ENCODE measurements at places on chromosomes 1 and 21.
A peak's percentile ranks its signal among the peaks of the same experiment; 100 is the strongest.

GRCh38 chr1:12556368-12556930, 61.6 kb downstream of the DHRS3 start:
- no peak for DNase-seq

GRCh38 chr1:43934101-43934985, 742 bp downstream of the ARTN start:
- DNase-seq = peak; percentile 63

- no peak for DNase-seq
Measured at GRCh38 chr1:229874136-229874535, 192.9 kb upstream of the GALNT2 start.

GRCh38 chr1:234544087-234544579, 65.2 kb upstream of the TARBP1 start:
- DNase-seq = peak; percentile 43

DNA sequence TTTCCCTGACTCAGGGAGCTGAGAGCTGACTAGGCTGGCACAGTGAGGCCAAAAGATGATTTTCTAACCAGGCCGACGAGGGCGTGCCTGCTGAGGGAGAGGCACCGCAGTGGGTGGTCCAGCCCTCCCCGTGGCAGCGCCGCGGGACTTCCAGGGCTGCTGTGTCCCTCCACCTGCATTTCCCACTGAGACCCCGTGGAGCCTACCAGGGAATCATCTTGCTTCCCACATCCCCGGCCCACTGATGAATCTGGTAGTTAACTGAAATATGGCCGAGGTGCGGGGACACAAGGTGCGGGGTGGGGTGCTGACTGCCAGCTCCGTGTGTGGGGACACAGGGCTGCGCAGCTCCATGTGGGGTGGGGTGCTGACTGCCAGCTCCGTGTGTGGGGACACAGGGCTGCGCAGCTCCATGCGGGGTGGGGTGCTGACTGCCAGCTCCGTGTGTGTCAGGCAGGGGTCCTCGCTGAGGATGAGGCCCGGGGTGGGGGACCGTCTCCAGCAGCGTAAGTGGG, 10.4 kb downstream of the WRAP73 start:
- no peak for DNase-seq

DNA sequence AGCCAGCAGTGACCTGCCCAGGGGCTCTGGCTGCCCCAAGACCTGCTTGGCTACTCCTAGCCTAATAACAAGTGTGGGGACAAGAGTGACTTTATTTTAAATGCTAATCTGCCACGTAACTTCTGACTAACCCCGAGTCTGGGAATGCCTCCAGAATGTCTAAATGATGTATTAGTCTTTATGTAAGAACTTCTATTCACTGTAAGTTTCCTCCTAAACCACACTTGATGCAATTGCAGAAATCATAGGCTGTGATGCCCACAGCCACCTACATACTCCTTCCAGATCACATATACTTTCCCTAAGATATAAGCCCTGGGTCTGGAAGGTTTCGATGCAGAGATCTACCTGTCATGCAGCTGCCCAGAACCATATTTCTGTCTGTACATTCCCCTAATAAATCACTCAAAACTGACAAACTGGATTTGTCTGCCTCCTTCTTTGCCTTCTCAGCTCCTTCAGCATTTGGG, 5.9 kb upstream of the VPS45 start:
- no peak for DNase-seq

GRCh38 chr1:217281332-217281731, 349.6 kb downstream of the GPATCH2 start:
- DNase-seq = no peak

DNA sequence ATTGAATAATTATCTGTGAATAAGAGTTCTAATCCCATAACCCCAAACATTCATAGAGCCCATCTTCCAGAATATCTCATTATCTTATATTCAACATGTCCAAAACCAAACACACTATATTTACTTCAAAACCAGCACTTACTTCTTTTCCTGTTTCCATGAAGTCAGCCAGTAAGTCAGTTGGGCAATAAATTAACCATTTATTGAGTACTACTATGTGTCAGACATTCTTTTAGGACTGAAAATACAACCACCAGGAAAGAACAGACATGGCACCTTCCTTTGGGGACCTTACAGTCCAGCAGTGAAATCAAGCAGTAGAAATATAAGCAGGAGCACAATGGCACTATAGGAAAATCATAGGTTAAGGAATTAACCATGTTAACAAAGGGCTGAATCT, 8.8 kb downstream of the AK5 start:
- DNase-seq = no peak

GRCh38 chr1:156214024-156214748, 1.4 kb downstream of the PMF1 start:
- no peak for DNase-seq

GRCh38 chr1:183604815-183605214, 14.6 kb upstream of the NCF2 start:
- DNase-seq = no peak

- DNase-seq = no peak
Measured at GRCh38 chr1:11301601-11302000, 28.6 kb downstream of the UBIAD1 start.

DNA sequence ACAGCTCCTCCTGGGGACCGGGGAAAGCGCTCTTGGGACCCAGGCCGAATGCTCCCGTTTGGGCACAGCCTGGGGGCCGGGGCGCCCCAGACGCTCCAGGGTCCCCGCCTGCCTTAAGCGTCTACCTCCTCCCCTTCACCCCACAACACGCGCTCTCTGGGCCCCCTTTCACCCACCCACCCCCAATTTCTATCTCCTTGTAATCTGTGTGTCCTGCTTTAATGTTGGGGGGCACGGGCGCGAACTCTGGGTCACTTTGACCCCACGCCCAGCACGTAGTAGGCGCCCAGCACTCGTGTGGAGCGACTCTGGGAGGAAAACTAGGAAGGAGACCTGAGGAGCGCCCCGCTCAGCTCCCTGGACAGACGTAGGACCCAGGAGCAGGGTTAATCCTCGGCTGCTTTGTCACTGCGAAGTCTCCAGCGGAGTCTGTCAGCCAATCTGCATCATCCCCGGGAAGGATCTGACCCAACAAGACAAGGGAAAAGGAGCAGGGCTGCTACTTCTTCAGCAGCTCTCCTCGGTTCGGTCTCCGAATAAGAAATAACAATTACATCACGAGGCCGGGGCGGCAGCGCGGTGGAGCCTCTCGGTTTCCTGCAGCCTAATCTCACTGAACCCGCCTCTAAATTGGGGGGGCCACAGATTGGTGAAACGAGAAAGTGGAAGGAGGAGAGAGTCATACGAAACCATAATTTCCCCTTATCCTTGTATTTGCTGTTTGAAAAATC, 757 bp upstream of the NRIP1 start:
- peak; percentile 80 for DNase-seq

DNA sequence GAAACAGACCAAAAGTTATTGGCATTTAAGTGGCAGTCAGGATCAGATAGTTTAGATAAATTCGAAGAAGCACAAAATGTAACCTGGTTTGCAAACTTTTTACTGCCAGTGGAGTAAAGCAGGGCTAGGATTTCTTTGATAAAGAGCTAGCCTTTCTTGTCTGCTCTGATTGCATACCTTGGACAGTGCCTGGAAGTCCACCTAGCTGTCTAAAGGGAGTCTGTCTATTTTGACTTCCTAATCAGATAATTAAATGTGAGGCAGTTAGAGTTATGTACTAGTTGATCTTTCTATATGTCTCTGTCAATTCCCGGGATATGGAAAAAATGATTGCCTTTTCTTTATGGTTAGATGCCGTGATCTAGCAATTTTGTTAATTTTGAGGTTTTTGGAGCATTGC, 4.1 kb downstream of the GPSM2 start:
- no peak for DNase-seq

DNA sequence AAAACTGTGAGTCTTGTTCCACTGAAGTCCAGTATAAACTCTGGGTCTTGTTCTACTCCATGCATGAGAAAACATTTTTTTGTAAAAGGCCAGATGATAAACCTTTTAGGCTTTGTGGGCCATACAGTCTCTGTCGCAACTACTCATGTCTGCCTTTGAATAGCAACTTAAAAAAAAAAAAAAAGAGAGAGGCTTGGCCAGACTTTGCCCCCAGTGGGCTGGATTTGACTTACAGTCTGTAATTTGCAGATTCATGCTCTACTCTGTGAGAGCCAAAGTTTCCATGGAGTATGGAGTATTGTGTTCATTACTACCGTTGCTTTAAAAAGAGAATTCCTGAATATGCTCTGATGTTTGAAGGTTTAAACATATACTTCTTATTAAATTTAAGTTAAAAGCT, 654.9 kb upstream of the PKN2 start:
- no peak for DNase-seq

GRCh38 chr1:44707959-44708831, 22.8 kb downstream of the RNU5D-1 start:
- no peak for DNase-seq

DNA sequence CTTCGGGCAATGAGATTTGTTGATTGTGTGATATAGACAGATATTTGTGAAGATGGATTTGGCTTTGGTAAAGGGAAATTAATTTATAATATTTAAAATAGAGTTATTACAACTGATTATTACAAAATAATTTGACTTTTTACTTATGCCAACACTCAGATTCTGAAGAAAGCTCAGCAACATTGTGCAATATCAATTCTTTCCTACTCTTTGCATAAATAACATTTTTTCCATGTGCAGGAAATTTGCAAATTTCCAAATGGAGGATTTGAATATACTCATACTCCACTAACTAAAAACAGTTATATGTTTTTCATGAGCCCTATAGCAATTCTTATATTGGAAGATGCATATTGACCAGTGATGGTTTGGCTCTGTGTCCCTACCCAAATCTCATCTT, 676.4 kb upstream of the ADAMTS5 start:
- DNase-seq = no peak

DNA sequence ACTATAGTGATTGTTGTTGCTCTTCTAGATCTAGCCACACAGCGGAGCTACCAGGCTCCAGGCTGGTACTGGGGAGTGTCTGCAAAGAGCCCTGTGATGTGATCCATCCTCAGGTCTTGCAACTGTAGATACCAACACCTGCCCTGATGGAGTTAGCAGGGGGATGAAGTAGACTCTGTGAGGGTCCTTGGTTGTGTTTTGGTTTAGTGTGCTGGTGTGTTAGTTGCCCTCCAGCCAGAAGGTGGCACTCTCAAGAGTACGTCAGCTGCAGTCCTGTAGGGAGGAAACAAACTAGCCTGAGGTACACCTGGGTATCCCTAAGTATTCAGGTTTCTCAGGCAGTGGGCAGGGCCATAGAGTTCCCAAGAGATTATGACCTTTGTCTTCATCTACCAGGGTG, 81.2 kb upstream of the TMPRSS2 start:
- DNase-seq = no peak

- DNase-seq = peak; percentile 89
Measured at GRCh38 chr1:112619518-112620376, at the start of gene CAPZA1. CAPZA1 (plus strand) TSS chr1:112619832; CDS start chr1:112619845, 13 bp downstream.

DNA sequence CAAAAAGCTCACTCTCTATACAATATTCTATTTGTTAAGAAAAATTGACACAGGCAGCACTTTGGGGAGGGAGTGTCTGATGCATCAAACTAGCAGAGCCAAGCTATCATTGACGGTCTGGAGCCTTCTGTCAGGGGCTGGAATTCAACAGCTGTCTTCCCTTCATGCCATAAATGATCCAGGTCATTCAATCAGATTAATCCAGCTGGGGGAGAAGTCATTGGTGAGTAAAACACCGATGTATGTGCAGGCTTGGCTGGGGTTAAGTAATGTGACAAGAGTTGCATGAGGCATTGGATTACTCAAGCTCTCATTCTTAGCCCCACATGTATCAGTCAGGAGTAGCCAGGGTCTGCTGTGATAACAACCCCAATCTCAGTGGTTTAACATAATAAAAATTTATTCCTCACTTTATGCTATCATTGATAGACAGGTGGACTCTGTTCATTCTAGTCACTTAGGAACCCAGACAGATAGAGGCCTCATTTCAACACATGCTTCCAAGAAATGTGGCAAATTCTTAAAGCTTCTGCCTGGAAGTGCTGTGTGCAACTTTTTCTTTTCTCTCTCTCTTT, 118.1 kb upstream of the GADD45A start:
- DNase-seq = no peak

GRCh38 chr1:95028954-95029353, 43.8 kb downstream of the ALG14 start:
- no peak for DNase-seq

DNA sequence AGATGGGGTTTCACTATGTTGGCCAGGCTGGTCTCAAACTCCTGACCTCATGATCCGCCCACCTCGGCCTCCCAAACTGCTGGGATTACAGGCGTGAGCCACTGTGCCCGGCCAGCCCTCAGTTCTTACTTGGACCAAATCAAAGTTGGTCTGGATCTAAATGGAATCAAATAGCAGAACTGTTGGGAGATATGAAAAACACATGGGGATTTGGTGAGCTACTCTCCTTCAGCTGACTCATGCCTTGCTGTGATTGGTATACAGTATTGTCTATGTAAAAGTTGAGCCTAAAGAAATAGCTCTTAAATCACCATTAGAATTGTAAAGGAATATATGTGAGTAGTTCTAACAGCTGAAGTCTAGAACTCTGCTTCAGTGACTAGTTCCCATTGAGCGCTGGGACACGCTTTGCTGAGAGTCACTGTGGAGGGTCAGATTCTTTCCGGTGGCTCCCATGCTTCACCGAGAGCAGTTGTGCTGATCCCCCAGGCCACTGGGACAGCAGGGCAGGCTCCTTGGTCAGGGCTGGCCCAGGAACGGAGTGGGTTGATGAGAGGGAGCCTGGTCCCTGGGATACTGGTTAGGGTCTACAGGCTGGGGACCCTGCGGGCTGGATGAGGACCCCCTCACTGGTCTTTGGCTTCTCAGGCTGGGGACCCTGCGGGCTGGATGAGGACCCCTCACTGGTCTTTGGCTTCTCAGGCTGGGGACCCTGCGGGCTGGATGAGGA, 14.0 kb downstream of the PKNOX1 start:
- DNase-seq = no peak

GRCh38 chr1:64176659-64177058, 26.8 kb upstream of the UBE2U start:
- no peak for DNase-seq

DNA sequence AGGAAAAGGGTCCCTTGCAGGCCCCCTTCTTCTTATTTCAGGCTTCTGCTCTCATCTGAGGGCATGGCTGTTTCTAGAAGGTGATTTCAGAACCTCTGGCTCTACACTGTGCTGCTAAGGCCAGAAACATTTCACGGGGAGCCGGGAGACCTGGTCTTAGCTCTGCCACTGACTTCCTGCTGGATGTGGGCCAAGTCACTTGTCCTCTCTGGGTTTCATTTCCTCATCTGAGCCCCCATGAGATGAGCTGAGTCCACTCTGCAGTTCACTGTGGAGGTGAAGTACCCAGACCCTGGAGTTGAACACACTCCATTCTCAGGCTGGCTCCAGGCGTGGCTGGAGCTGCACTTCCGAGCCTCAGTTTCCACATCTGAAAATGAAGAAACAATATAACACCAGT, 2.1 kb downstream of the PADI1 start:
- DNase-seq = no peak

GRCh38 chr1:198449727-198450433, 90.6 kb downstream of the ATP6V1G3 start:
- no peak for DNase-seq

- no peak for DNase-seq
Measured at GRCh38 chr1:115694805-115695204, 53.0 kb downstream of the VANGL1 start.

- DNase-seq = no peak
Measured at GRCh38 chr1:35660581-35661473, 19.5 kb upstream of the PSMB2 start.

Data from stimulated activated CD4-positive, alpha-beta T cell treated with anti-CD3 and anti-CD28 coated beads, Interleukin-2, amount 100 ng/mL, for 24 hours (primary cell).